HuH-7 (cell line): ENCODE measurements at places on chromosomes 4 and X.

- DNase-seq: no peak
These were observed 2.5 kb downstream of the MYL5 start for GRCh38 chr4:676871-677235.

- DNase-seq: no peak
These were observed 39.1 kb downstream of the PSAPL1 start for GRCh38 chr4:7395645-7396044.

GRCh38 chrX:47216393-47216925, 2.0 kb upstream of the CDK16 start:
- DNase-seq: no peak

- DNase-seq: no peak
These were observed 145.2 kb upstream of the MAB21L2 start for GRCh38 chr4:150436598-150437370.

GRCh38 chr4:140252742-140253555, 99.0 kb upstream of the MAML3 start:
- peak; percentile 71 for DNase-seq

GRCh38 chrX:40266490-40267333, 169.0 kb upstream of the BCOR start:
- DNase-seq: peak; percentile 67

DNA sequence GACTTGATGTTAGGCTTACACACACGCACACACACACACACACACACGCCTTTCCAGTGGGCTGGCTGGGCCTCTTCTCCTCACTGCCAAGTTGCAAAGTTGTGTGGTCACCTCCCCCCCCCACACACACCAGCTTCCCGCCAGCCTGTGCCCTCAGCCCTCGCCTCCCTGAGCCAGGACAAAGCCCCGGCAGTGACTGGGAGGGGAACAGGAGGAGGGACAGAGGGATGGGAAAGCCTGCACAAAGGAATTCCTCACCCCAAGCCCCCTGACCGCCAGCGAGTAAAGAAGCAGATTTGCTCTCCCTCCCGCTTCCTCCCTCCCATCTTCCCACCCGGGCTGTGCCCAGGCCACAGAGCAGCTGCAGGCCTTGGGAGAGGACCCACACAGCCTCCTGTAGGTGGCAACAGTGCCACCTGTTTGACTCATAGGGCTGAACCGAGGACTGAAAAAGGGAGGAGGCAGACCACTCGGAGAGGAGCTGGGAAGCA, at the start of gene GDPD2:
Gene GDPD2, plus strand, starts transcription at position 464 of the 491 bp plus-strand sequence. CDS start 1,671 bp downstream, outside the sequence.
- no peak for DNase-seq

DNA sequence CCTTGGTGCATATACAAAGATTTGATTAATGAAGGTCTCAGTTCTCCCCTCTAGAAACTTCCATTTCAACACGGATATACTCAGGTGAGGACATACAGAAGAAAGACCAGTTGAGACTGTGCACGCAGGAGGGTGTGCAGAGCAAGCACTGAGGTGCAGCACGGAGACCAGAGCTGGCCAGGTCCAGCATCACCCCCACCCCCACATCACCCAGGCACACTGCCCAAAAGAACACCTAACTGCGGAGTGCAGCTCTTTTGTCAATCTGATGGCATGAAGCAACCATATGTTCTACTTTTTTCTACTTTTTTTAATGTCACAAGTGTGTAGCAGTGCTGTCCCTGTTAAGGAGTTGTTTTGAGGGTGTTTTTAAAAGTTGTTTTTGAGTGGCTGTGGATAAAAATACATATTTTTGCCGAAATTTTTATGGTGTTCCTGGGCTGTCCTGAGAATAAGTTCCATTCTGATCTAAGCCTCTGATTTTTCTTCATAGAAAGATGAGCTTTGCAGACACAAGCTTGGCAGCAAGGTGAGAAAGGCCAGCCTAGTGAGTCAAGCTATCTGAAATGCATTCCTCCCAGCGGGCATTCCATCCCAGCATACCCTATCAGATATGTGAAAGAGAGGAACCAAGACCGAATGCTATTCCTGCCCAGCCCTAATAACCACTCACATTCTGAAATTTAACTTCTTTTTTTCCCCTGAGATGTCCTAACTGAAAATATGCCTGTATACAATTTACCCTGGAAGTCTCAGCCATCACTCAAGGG, 173.7 kb downstream of the PTTG2 start:
- no peak for DNase-seq

- no peak for DNase-seq
These were observed 215.3 kb upstream of the CXorf66 start for GRCh38 chrX:140180585-140180984.

- DNase-seq: no peak
These were observed 8.7 kb downstream of the CLRN2 start for GRCh38 chr4:17523662-17524061.

DNA sequence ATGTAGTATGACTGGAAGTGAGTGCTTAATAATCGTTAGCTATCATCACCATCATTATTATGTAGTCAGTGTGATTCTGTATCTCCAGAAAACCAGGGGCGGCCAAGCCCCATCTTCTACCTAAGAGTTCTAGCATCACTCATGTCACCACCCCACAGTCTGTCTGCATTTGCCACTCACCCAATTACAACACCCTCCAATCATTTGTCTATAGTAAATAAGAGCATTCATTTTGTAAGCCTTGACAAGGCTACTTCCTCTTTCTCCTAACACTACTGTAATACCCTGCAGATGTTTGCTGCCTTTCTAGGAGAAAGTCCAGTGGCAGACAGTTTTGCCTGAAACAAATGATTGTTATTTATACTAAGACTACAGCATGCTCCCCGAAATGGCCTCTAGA, 15.8 kb upstream of the IL21 start:
- DNase-seq: no peak

GRCh38 chrX:38045538-38046096, 39.3 kb downstream of the SYTL5 start:
- DNase-seq: no peak

DNA sequence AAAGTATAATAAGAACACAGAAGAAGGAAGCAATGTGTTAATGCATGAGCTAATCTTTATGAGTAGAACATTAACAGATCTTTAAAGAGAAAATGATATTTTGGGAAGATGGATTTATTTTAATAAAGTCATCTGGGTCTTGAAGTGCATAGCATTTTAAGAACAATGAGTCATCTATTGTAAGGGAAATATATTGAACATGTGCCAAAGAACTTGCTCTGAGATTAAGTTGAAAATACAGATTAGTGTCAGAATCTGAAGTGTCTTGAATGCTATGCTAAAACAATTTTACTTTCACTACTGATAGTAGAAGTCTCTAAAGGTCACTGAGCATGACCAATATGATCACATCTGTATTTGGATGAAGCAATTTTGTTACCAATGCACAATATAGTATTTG, 776.7 kb upstream of the GRID2 start:
- no peak for DNase-seq

GRCh38 chr4:151443752-151444151, 34.8 kb downstream of the FHIP1A start:
- no peak for DNase-seq

DNA sequence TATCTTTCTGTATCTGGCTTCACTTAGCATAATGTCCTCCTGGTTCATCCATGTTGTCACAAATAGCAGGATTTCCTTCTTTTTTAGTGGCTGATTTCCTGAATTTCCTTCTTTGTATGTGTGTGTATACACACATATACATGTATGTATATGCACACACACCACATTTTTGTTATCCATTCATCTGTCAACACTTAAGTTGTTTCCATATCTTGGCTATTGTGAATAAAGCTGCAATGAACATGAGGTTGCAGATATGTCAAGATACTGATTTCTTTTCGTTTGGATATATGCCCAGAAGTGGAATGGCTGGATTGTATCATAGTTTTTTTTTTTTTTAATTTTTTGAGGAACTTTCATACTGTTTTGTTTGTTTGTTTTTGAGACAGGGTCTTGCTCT, 76.2 kb downstream of the WNK3 start:
- no peak for DNase-seq

DNA sequence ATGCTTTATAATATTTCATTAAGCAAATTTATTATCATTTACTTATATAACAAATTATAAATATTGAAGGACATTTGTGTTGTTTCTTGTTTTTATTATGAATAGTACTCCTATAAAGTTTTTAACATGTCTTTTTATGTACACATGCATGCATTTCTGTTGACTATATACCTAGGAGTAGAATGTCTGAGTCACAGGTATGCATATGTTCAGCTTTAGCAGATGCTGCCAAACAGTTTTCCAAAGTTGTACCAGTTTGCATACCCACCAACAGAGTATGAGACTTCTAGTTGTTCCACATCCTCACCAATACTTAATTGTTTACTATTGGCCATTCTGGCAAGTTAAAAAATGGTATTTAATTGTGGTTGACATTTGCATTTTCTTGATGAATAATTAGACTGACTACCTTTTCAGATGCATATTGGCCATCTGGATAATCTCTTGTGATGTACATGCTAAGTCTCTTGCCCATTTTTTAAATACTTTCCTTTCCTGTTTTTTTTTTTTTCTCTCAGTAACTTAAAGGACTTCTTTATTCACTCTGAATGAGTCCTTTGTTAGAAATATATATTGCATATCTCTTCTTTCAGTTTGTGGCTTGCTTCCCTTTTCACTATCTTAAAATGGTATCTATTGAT, 132.2 kb upstream of the TRIM2 start:
- no peak for DNase-seq

GRCh38 chr4:149765630-149766029, 50.0 kb downstream of the IQCM start:
- DNase-seq: no peak

DNA sequence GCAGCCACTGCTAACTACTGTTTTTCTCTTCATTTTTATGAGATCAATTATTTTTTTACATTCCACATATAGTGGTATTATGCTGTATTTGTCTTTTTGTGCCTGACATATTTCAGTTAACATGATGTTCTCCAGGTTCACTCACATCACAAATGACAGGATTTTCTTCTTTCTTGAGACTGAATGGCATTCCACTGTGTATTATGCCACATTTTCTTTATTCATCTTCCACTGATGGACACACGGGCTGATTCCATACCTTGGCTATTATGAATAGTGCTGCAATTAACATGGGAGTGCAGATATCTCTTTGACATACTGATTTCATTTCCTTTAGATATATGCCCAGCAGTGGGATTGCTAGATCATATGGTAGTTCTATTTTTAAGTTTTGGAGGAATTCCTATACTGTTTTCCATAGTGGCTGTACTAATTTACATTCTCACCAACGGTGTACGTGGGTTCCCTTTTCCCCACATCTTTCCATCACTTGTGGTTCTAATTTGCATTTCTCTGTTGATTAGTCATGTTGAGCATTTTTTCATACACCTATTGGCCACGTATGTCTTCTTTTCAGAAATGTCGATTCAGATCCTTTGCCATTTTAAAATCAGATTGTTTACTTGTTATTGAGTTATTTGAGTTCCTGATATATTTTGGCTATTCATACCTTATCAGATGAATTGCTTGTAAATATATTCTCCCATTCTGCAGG, 14.9 kb upstream of the ZCCHC4 start:
- no peak for DNase-seq

DNA sequence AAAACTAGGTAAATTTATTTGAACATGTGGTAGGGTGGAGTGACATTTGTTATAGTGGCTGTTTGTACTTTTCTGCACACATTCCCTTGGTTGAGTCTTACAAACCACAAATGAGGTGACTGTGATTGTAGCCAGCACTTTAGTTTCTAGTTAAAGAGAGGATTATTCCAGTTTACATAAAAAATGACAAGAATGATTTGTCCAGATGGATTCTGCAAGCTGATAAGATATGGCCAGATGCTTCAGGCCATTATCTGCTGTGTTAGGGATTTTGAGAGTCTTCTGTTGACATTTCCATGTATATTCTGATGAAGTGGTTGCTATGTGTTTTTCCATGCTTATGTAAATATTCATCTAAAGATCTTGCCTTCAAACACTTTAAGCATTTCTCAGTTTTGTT, 31.0 kb upstream of the PDE5A start:
- DNase-seq: no peak

GRCh38 chr4:105710678-105711077, 2.1 kb downstream of the GSTCD start:
- no peak for DNase-seq

GRCh38 chr4:139858436-139859205, 193.0 kb downstream of the MGST2 start:
- no peak for DNase-seq

DNA sequence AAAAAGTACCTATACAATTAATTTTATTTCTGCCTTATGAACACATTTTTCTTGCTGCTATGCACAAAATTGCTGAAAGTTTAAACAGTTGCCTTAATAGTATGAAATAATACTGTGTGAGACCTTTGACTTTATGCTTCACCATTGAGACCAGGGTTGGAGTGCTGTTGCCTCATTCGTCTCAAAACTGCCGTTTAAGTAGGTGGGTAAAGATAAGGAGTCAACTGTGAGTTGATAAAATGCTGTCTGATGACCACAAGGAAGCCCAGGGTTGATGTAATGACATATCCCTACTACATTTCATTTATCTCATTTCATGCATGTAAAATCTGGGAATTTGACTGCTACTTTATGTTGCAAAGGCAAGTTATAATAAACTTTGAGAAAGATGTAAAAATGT, 23.4 kb downstream of the STK26 start:
- DNase-seq: no peak

GRCh38 chr4:116180157-116180601, 905.2 kb downstream of the TRAM1L1 start:
- peak; percentile 1 for DNase-seq

DNA sequence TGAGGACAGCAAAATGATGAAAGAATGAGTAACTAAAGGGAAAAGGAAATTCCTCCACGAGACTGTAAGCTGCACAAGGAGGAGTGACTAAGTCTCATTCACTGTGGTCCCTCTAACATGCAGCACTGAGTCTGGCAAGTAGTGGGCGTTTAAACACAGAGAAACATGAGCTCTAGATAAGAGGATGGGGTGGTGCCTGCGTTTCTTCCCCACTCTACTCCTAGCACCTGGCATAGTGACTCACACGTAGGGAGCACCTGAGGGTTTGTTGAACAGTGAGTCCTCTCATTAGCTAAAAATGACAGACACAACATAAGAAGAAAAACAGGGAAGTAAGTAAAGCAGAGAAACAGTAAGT, 105.8 kb upstream of the CBR4 start:
- peak; percentile 32 for DNase-seq

GRCh38 chr4:96103086-96103485, 263.2 kb downstream of the PDHA2 start:
- DNase-seq: no peak

DNA sequence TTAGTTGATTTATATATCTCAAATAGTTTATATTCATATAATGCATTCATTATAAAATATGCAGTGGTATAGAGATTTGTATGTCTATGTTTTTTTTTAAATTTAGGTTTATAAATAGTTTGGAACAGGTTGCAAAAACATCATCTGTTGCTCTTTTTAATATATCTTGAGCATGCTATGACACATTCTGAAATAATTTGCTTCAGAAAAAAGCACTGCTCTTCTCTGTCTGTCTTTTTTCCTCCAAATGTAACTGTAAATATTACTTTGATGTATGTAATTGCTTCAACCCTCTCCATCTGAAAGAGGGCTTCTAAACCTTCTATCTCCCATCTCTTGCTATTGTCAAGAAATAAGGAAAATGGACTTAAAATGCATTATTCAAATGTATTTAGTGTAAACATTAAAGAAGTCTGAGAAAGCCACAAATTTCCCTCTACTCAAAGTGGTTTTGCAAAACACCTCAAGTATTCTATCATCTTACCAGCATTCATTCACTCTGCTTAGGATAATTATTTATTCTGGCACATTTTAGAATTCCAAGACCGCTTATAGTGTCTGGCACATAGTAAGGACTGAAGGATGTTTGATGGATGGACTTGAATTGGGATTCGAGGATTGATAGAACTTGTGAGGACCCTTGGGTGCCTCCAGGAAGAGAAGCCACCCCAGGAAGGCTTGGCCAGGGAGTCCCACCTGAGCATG, 87.8 kb downstream of the CLNK start:
- DNase-seq: no peak

GRCh38 chr4:171524903-171525302, 288.3 kb upstream of the GALNTL6 start:
- DNase-seq: no peak
